ENCODE measurements at places on chromosomes 4 and X. TPM values are rescaled to one million over a fixed set of nuclear protein-coding genes. Genes with fewer than 3 reads are reported as not detected.

- DNase-seq: no peak
These were observed 45.9 kb downstream of the ADGRL3 start for GRCh38 chr4:61246034-61246433.

GRCh38 chr4:3215256-3215655 is 33.7 kb upstream of the MSANTD1 start:
- peak; percentile 13 for DNase-seq

- DNase-seq: peak; percentile 84
These were observed 18.6 kb upstream of the RNF128 start for GRCh38 chrX:106707771-106708454.

DNA sequence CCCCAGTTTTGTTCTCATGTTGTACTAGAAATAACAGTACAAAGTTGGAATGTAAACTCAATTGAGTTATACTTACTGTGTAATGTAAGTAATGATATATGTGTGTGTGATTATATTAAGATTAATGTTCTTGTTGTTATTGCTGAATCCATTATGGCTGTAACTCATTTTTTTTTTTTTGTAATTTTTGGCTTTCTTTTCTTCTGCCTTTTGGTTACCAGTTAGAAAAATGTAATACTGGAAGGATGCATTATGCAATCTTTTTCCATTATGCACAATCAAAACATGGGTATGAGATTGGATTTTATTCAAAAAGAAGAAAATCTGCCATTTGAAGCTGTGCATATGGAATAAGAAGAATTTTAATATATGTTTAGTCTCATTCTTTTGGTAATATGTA is 34.0 kb downstream of the BANK1 start:
- no peak for DNase-seq

GRCh38 chrX:118633530-118633929 is 93.9 kb upstream of the IL13RA1 start:
- DNase-seq: no peak

DNA sequence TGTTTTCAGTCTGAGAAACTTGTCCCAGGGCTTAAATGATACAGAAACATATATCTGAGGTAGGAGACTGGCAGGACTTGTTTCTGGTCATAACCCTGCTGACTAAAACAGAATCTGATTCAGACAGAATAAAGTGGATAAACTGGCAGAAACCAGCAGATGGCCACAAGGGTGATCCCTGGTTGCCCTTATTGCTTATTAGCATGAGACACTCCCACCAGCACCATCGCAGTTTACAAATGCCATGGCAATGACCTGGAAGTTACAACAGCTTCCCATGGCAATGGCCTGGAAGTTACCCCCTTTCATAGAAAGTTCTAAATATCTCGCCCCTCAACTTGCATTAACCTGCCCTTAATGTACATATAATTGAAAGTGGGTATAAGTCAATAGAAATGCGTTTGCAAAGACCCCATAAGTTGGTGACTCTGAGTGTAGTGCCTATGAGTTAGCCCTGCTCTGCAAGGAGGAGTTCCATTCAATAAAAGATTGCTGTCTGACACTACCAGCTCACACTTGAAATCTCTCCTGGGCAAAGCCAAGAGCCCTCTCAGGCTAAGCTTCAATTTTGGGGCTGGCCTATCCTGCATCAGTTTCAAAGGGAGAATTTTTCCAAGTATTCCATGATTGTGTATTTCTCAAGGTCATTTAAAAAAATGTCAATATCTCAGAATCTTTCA is 52.9 kb upstream of the PAGE5 start:
- no peak for DNase-seq

GRCh38 chrX:20205927-20206708 is 60.6 kb downstream of the RPS6KA3 start:
- DNase-seq: no peak

DNA sequence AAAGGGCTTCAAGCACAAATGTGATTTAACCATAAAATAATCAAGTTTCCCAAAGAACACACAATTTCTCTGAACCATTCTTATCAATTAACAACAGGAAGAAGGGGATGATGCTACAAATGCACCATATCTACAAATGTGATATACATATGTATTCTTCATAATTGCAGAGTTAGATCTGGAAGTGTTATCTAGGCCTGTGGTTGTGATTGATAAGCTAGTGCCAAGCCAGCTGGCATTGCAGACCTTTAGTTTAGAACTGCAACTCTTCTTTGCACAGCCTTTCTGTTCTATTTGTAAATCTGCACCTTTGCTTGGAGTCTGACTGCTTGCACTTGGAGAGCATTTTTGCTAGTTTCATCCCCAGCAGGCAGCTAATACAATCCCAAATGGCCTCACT is 145.5 kb upstream of the NPY2R start:
- no peak for DNase-seq

DNA sequence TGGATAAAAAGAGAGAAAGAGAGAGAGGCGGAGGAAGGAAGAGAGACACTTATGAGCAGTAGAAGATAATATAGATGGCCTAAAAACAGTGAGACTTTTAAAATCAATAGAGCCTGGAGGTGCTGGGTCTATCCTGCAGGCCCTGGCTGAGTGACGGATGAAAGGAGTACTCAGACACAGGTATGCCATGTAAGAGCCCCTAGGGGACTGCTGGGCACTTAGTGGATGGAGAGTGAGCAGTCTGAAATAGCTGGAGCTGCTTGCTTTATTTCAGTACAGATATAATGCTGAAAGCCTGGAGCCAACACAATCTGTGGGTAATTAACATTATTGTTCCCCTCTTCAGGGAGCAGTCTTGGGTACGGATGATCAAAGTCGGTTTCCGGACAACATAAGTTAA is 578.6 kb downstream of the SPOCK3 start:
- DNase-seq: no peak

- no peak for DNase-seq
These were observed 148.3 kb upstream of the PACRGL start for GRCh38 chr4:20552004-20552403.

DNA sequence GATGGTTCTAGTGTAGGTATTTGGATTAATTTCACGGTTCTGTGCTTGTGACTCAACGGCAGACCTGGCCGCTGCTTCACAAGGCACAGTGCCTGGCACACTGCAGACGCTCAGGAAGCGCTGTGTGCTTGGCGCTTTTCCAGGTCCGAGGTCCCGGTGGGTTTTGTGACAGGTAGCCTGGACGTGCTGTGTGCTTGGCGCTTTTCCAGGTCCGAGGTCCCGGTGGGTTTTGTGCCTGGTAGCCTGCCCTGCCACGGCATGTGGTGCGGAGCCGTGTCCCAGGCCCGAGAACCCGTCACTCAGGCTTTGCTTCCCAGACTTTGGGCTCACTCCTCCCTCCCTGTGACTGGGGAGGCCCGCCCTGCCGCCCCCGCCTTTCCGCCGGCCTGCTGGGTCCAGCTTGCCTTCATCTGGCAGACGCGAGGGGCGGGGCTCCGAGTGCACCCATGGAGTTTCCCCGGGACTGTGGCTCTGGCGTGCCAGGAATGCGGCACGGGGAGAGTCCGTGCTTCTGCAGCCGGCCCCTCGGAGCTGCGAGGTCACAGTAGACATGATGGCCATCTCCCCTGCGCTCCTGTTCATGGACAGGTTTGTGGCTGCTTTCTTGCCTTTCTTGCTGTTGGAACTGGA is 44.2 kb downstream of the TBC1D14 start:
- DNase-seq: peak; percentile 97

DNA sequence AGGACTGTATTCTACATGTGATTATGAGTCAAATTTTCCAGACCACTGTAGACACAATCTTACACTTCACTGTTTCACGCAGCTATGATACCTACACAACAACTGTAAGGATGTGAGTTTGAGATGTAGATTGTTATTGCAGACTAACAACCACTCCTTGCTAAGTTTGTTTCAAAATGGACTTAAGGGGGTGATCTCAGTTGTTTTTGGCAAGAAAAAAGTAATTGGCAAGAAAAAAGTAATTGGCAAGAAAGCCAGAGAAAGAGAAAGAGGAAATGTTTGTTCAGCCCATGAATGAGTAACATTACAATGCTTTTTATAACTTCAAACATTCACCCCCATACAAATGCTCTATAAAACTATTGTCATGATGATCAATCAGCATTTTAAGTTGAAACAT is 466.4 kb downstream of the DMD start:
- no peak for DNase-seq

DNA sequence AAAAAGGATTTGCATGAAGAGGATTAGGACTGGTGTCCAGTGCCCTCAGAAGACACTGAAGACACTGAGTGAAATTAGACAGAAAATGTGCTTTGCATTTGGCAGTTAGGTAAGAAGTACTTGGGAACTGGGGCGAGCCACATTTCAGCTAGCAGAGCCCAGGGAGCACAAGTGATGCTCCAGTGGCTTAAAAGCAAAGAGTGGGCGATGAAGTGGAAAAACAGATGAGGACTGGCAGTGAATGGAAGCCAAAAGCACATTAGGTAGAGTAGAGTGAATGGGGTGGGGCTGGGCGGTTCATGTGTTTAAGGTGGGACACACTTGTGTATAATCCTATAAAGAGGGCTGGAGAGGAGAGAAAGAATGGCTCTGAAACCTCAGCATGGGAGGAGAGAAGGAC is 18.4 kb downstream of the DCLK2 start:
- no peak for DNase-seq

DNA sequence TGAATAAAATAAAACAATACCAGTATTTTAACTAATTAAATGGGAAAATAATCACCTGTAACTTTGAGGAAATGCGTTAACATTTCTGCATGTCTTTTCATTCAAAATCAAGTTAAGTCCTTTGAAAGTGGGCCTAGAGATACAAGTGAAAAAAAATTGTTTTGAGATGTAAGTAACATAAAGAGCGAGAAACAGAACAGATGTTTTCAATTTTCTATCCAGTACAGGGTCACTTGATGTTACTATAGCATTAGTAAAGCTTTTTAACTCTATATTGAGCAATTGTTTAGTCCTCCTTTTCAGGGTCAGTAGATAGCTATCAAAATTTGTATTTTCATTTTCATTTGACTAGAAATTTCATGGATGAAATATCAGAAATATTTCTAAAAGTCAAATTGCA is 761.4 kb downstream of the CCSER1 start:
- no peak for DNase-seq

GRCh38 chr4:184513802-184514120 is 39.4 kb upstream of the IRF2 start:
- no peak for DNase-seq

- DNase-seq: no peak
These were observed 145.3 kb downstream of the MID1 start for GRCh38 chrX:10474913-10475568.

DNA sequence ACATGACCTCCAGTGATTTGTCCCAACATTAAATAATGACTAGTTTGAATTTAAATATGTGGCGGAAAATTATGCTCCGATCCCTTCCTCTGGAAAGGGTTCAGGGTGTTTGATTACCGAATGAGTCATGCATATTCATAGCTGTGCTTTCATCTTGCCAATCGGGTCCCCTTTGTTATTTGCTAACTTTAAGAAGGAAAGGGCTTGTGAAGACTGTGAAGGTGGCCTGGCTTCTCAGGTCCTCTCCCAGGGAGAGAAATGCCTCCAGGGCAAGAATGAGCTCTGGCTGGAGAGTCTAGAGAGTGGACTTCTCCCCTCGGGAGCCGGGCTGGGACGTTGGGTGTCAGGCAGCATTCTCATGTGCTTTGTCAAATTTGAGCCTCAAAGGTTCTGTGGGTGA is 155.5 kb upstream of the PSAPL1 start:
- DNase-seq: peak; percentile 45

GRCh38 chrX:446245-446644 is 59.5 kb upstream of the PPP2R3B start:
- DNase-seq: no peak

DNA sequence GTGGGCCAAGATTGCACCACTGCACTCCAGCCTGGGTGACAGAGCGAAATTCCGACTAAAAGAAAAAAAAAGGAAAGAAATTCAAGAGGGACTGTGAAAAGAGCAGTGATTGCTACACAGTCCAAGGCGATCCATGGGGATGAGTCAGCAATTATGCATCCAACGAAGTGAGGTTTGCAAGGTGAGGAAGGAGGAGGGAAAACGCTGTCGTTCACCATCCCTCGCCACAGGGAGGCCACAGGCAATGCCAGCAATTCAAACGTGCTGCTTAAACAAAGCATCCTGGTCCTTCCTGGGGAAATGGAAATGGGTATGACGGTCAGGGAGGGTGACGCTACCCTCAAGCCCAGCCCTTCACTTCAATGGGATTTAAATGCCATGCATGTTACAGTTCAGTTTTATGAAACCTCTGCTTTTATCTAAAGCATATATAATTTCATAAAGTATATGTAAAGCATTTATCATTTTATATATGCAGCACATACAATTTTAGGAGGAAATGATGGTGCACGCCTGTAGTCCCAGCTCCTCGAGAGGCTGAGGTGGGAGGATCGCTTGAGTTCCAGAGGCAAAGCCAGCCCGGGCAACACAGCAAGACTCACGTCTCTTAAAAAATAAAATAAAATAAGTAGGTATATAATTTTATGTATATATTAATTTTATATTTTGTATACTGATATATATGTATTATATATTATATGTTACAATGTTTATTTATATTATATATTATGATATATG is 108.7 kb downstream of the DHRSX start:
- DNase-seq: peak; percentile 75

DNA sequence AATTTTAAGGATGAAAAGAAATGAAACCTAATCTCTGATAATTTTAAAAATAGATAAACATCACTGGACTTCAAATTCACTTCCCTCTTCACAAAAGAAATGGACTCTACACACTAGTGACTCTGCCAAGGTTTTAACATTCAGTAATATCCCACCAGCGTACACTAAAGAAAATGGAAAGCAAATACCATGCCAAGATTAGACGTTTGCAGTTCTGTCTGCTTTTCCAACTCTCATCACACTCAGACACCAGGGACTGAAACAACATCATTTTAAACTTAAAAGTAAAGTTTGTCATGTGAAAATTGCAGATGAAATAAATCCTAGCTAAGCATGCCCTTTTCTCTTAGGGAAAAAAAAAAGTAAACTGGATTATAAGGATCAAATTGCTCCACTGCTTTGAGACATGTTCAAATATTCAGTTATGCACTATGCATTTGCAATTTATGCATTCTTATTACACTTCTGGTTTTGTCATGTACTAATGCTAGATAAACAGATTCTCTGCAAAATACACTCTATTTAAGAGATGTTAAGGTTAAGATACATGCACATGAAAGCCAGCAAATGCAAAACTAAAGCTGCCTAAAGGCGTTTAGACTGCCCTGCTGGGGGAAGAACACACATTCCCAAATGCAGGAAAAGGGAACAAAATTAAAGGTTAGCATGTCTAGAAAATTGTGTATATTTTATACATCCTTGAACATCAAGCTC is 534.4 kb upstream of the EPHA5 start:
- peak; percentile 23 for DNase-seq

- no peak for DNase-seq
These were observed 883.3 kb downstream of the TRIML1 start for GRCh38 chr4:189022440-189023035.

- peak; percentile 97 for DNase-seq
These were observed at the start of gene SLAIN2 for GRCh38 chr4:48340965-48341775. TSS of gene SLAIN2 (plus strand) at chr4:48341529. CDS start at chr4:48341740, 211 bp downstream.

GRCh38 chr4:38867478-38868058 is at the start of gene FAM114A1:
TSS of gene FAM114A1 (plus strand) at chr4:38867806. CDS start at chr4:38878079, 10,273 bp downstream.
- DNase-seq: peak; percentile 98

- no peak for DNase-seq
These were observed 21.5 kb downstream of the FAM9C start for GRCh38 chrX:13022926-13023325.

PTTG2 gene
- total RNA-seq: not detected

PCDH11X gene
- under 0.01 TPM for total RNA-seq

NXT2 gene
- 10.6 TPM for total RNA-seq

AFM gene
- total RNA-seq: not detected

HOPX gene
- total RNA-seq: 0.29 TPM

COL4A6 gene
- not detected for total RNA-seq

DAPP1 gene
- not detected for total RNA-seq

PTCHD1 gene
- not detected for total RNA-seq

CLGN gene
- 0.72 TPM for total RNA-seq
